ENCODE measurements at places on chromosomes 7 and 10.
A peak's percentile ranks its signal among the peaks of the same experiment; 100 is the strongest.

- no peak for DNase-seq
Measured at GRCh38 chr10:132764108-132764507, 21.8 kb downstream of the NKX6-2 start.

DNA sequence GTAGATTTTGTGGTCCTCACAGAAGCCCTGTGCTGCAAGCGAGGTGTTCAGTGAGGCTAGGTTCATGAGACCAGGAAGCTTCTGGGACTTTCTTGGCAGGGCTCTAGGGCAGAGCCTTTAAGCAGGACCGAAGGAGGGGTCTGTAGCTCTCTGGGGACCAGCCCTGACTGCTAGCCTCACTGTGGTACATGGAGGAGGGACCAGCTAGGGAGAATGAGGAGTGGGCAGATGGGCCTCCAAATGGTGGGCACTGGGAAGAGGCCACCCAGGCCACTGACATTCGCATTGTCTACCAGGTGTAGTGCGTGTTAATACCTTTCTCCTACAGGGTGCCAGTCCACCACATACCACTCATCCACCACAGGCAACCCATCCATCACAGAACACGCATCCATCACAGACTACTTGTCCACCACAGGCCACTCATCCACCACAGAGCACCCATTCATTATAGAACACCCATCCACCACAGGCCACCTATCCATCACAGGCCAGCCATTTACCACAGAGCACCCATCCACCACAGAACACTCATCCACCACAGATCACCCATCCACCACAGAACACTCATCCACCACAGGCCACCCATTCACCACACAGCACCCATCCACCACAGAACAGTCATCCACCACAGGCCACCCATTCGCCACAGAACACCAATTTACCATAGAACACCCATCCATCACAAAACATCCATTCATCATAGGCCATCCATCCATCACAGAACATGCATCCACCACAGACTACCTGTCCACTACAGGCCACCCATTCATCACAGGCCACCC, 31.6 kb upstream of the ZNF488 start:
- DNase-seq = no peak

DNA sequence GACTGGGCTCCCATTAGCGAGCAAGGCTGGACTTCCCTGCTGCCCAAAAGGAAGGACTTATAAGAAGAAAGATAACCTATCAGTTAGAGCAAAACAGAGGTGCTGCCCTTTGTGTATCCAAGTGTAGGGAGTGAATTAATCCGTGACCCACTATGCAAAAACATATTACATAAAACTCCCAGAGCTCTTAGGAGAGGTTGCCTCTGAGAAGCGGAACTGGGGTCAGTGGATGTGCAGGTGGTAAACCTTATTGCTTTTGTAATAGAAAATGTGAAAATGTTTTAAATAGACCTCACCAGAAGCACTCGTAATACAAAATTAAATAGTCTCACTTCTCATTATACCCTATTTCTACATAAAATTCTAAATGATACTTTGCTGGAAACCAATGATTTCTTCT, 17.1 kb upstream of the IL6 start:
- no peak for DNase-seq

- no peak for DNase-seq
Measured at GRCh38 chr7:141144921-141145629, 71.2 kb downstream of the TMEM178B start.

- DNase-seq = no peak
Measured at GRCh38 chr10:13636776-13637175, 50.0 kb downstream of the PRPF18 start.

- DNase-seq = no peak
Measured at GRCh38 chr10:114631666-114632417, 26.2 kb downstream of the ABLIM1 start.

DNA sequence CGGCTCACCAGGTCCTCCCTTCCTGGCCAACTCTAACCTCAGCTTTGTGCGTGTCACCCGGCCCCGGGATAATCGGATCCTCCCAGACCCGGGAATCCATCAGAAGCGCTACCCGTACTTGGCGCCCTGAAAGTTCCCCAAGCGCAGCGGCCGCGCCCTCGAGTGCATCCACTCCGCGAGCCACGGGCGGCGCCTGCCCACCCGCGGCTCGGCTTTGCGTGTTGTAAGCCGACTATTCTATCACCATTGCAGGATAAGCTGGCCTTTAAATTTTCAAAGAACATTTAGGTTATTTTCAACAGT, 35.7 kb upstream of the EBLN1 start:
- no peak for DNase-seq

GRCh38 chr7:100735730-100736129, 2.3 kb downstream of the ZAN start:
- DNase-seq = no peak

- no peak for DNase-seq
Measured at GRCh38 chr10:113569576-113569975, 16.7 kb downstream of the HABP2 start.

DNA sequence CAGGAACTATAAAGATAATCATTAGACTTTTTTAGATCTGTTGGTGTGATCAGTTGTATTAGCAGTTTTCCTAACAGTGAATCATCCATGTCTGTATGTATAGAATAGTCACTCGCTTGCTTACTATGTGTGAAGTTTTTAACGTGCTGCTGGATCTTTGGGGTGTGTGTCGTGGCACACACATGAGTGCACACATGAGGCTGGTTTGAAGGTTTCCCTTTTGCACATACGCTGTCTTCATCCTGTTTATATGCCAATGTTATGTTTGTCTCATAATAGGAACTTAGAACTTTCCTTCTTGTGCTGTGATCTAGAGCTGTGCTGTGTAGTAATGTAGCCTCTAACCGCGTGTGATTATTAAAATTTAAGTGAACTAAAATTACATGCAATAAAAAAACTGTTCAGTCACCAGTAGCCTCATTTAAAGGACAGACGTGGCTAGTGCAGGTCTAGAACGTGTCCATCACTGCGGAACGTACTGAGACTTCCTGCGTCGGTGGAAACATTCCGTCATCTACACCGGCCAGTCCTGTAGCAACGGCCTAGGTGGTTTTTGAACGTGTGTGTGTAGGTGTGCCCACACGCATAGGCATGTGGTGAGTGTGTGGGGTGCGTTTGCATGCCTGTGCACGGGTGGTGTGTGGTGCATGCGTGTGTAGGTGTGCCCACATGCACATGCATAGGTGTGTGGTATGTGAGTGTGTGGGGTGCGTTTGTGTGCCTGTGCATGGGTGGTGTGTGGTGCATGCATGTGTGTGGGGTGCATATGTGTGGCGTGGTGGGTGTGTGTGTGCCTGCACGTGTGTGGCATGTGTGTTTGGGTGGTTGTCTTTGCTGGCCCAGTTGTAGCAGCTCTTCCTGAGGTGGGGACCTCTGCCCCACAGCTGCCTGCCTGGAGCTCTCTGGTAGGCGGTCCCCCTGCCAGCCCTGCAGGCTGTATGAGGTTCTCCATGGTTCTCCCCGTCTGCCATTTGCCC, 56.6 kb downstream of the INPP5A start:
- no peak for DNase-seq

DNA sequence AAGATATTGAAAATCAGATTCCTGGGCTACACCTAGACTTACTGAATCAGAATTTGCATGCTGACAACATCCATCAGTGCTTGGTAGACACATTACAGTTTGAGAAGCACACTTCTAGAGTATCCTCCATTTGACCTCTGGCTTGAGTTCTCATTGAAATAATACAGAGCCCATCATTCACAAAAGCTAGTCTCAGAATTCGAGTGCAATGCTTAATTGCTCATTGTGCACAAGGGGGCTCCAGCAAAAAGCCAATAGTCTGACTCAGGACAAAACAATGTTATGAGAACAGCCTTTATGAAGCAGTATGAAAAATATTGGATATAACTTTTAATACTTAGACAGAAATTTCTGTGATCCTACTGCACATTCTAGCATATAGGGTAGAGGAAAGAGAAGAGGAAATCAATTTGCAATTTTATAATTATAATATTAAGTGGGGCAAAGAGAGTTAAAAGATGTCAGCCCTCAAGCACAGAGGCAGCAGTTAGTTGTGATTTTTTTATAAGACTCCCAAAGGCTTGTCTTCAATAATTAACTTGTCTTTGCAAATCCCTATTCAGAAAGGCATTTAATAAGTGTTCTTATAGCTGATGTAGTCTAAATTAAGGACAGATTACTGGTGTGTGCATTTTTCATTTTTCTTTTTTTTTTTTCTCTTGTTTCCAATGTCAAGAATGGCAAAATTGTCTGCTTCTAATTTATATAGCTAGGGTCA, 105.8 kb upstream of the ANK3 start:
- DNase-seq = no peak

DNA sequence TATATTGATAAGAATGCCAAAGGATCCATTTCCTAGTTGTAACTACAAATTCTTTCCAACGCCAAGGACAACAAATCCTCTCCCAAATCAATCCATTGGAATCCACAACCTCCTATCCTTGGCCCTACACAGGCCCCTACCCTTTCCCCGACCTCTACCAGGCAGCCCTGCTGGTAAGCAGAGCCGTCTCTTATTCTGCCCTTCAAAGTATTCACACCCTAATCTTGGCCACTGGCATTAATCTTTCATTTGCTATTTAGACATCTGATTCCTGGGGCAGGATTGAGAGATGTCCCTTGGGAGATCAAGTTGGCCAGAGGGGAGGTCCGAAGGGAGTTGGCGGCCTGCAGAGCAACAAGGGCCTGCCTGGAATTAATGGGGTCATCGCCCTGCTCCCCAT, 161.4 kb downstream of the PLXNA4 start:
- no peak for DNase-seq

DNA sequence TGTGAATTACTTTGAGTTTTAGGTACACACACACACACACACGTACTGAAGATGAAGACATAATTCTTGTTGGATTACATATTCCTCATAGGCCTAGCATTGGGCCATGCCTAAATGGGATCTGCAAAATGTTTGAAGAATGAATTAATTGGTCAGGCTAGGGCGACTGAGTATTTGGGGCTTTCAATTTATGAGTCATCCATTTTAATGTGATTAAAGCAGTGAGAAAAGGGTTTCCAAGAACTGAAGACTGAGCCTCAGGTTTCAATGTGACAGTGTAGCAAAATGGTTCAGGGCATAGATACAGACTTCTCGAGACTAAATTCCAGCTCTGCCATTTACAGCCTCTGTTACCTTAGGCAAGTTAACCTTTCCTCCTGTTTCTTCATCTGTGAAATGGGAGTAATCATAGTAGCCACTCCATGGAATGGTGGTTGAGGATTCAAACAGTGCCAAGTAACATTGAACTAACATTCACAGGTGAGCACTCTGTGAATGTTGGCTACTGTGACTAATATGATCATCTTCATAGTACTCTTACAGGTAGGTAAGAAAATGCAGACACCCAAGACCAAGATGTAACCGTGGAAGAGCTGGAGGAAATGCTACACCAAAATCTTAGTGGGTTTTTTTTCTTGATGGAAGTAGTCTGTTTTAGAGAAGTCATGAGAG, 7.6 kb downstream of the BPGM start:
- no peak for DNase-seq

- no peak for DNase-seq
Measured at GRCh38 chr10:11104772-11105675, 87.4 kb downstream of the CELF2 start.

DNA sequence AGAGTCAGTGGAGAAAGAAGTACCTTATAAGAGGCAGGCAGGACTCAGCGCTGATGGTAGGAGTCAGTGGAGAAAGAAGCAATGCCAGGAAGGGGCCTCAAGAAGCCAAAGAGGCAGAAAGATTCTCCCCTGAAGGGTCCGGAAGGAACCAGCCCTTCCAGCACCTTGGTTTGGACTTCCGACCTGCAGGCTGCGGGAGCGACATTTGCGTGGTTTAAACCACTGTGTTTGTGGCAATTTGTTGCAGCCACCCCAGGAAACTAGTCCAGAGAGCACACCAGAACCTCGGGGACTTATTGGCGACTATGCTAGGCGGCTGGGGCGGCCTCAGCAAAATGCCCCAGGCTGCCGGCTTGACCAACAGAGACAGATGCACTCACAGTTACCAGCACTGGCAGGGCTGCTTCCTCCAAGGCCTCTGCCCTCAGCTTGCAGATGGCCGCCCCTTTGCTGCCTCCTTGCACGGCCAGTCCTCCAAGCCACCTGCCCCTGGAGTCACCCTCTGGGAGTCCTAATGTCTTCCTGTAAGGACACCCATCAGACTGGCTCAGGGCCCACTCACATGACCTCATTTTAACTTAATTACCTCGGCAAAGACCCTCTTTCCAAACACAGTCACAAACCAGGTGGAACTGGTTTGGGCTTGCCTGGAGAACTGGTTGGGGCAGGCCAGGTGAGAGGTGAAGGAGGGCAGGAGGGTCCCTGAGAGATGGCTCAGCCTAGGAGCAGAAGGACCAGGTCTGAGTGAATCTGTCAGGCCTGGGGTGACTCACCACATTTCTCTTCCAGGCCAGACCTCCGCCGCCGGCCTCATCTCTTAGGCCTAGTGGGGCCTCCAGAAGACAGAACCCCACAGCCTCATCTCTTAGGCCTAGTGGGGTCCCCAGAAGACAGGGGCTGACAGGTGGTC, 26.1 kb downstream of the CALML3 start:
- no peak for DNase-seq

- no peak for DNase-seq
Measured at GRCh38 chr7:15558756-15559155, 3.1 kb downstream of the AGMO start.

DNA sequence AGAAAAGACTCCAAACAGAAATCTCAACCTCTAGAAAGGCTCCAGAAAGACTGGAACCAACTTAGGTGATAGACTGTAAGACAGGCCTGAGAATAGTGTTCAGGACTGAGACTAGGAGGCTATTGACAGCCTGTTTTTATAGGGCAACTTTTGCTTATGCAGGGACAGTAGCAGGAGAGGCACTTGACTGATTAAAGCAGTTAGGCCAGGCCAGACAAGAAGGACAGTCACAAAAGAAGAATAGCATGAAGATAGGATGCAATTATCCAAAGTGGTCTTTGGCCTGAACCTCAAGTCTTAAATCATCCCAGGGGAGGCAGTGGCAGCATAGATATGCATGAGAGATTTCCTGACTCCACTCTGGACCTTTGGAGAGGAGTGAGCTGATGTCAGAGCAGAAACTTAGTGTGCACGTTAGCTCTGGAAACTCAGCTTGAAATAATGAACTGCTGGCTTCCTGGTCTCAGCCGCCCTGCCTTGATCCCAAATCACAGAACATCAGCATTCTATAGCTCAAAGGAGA, 290.6 kb downstream of the SORCS3 start:
- no peak for DNase-seq

DNA sequence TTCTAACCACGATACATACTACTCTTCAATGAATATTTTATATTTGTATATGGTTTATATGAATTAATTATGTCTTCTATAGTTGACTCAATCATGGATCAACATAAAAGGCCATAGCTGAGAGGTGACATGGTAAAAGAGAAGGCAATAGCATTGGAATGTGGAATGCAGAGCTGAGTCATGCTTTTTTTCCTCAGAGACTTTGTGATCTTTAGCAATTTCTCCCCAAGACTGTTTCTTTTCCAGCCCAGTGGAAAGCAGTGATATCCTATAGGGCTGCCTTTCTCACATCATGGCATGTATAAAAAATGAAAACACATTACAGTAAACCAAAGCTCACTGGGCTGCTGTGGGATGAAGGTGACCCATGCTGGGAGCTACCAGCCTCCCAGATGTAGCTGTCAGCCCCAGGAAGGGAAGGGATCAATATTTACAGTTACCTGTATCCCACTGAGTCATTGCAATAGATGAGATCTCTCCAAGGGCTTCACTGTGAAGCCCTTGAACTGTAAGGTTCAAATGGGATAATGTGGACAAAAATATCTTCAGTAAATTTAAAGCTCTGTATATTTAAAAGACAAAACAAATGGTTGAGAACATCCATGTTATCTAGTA, 30.2 kb downstream of the SLC39A12 start:
- peak; percentile 80 for DNase-seq

All from amniotic stem cell (primary cell).